ENCODE measurements at places on chromosomes 4 and X.

GRCh38 chrX:30196322-30196721, 19.0 kb upstream of the MAGEB2 start:
- no peak for DNase-seq

GRCh38 chrX:8870411-8870810, 69.2 kb upstream of the FAM9A start:
- no peak for DNase-seq

GRCh38 chr4:88456670-88457306, at the start of gene HERC5:
TSS of gene HERC5 (plus strand) at chr4:88457119. CDS start at chr4:88457270, 151 bp downstream.
- DNase-seq = peak; percentile 87

- no peak for DNase-seq
Observed at GRCh38 chr4:98861100-98861884, 67.6 kb downstream of the EIF4E start.

GRCh38 chrX:150184491-150184890, 178.6 kb upstream of the MAMLD1 start:
- DNase-seq = no peak

GRCh38 chr4:25953740-25954139, 39.7 kb downstream of the SMIM20 start:
- DNase-seq = no peak

- no peak for DNase-seq
Observed at GRCh38 chr4:126604268-126604867, 1028.4 kb upstream of the INTU start.

- no peak for DNase-seq
Observed at GRCh38 chrX:20212486-20213089, 54.1 kb downstream of the RPS6KA3 start.

Measured in GM12864 (cell line).